ENCODE measurements at places on chromosomes 4 and X.
A peak's percentile ranks its signal among the peaks of the same experiment; 100 is the strongest.

DNA sequence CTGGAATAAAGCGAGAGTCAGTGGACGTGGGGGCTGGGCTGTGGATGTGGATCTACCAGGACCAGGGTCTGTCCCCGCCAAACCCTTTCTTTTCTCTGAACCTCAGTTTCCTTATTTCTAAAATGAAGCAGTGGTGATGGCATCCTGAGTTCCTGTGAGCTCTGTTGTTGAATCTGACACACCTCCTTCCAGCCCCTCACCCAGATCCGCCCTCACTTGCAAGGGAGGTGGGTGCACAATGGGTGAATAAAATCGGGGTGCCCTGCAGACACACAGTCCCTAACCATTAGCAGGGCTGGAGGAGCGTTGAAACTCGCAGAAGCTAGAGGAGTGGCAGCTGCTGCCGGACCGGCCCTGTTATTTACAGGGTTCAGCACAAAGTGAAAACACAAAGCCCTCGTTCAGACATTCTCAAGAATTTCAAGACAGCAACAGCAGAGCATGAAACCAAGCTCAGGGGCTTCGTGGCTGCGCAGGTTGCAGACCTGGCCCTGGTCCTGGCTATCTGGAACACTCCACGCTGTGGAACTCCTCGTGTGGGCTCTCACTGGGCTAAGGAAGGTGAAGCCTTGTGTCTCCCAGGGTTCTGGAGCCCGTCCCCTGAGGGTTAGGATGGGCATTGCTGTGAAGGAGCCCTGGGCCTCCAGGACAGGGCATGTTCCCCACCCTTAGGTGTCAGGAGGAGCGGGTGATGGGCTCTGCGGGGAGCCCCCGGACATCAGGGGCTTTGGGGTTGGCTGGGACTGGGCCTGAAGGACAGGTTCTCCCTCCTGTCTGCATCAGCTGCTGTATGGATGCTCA, 42.9 kb downstream of the PSAPL1 start:
- no peak for DNase-seq

GRCh38 chr4:80035336-80035735, 37.7 kb downstream of the ANTXR2 start:
- DNase-seq: peak; percentile 70

- DNase-seq: no peak
Observed at GRCh38 chrX:37420185-37420584, 71.0 kb downstream of the PRRG1 start.

GRCh38 chr4:82038936-82039335, 334.9 kb downstream of the HNRNPD start:
- DNase-seq: no peak

- DNase-seq: no peak
Observed at GRCh38 chrX:49761481-49761880, 65.7 kb upstream of the PAGE1 start.

- peak; percentile 9 for DNase-seq
Observed at GRCh38 chrX:96906741-96907140, 23.0 kb downstream of the RPA4 start.

DNA sequence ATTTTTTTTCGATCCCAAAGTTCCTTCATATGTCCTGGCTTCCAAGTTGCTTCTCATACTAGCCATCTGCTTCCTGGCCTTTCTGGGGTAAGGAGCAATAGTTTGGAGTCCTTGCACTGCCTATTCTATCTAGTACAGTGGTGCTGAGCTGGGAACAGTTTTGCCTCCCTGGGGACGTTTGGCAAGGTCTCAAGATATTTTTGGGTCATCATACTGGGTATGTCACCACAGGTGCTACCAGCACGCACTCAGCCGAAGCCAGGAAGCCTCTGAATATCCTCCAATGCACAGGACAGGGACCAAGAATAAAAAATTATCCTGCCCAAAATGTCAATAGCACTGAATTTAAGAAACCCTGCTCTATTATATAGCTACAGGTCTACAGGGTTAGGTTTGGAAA, 35.4 kb upstream of the TMSB15B start:
- DNase-seq: no peak

DNA sequence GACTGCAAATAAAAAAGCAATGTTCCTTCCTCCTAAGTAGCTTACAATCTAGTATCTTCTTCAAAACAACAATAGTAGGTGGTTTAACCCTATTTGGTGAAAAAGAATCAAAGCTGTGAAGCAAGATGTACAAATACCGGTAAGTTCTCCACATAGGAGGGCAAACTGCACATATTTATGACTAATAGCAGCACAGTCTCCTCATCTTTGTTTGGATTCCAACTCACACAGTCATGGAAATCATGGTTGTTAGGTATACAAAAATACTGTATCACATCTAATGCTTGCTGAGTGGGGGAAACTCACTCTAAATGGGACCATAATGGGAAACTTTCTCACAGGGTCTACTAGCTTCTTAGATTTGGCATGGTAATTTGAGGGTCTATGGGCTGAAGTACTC, 597.2 kb downstream of the INPP4B start:
- DNase-seq: no peak

- DNase-seq: peak; percentile 28
Observed at GRCh38 chrX:48910926-48911411, 477 bp downstream of the SLC35A2 start.

DNA sequence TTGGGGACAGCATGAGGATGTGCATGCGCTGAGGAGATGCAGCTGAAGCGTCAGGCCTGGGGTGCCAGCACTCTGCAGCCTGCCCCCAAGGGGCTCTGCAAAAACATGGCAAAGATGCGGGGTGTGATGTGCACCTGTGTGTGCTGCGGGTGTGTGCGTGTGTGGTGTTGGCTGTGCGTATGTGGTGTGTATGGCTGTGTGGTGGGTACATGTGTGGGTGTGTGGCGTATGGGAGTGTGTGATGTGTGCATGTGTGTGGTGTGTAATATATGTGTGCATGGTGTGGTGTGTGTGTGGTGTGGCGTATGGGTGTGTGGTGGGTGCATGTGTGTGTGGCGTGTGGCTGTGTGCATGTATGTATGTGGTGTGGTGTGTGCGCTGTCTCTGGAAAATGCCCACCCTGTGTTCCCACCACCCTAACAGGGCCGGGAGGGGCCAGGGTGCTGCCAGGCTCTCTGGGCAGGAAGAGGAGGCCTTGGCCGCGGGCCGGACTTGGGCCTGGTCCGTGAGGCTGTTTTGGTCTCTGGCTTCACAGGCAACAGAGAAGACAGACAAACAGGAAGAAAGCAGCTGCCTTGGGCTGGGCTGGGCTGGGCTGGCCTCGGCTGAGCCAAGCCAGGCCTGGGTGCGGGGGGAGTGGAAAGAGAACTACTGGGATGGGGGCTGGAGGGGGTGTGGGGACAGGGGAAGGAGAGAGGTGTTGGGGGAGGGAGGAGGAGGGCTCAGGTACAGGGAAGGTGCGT, 1.1 kb upstream of the AVPR2 start:
- no peak for DNase-seq

GRCh38 chrX:133056341-133056740, 40.6 kb downstream of the USP26 start:
- DNase-seq: no peak
